ENCODE measurements at places on chromosomes 7 and 10.

DNA sequence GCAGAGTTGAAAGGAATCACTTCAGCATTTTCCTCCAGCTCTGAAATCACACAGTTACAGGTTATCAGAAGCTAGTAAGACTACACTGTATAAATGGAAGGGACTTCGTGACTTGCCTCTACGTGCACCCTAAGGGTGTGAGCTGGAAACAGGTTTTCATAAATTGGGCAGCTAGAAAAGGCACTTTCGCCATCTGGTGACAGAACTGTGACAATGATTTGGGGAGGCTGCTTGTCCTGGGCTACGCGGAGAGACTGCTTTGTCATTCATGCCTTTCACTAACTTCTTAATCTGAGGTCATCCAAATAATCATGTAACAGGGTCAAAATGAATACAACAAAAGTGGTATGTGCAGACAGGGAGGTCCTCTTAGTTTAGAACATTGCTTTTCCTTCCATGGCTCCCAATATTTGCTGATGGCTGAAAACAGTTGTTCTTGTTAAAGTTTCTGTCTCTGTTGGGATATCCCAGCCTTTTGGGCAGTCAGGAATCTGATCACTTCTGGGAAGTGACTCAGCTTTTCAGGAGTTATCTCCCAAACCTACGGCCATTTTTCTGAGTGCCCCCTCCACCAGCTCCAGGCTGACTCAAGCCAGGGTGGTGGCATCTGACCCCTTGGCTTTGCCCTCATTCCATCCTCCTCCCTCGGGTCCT, 17.8 kb downstream of the VWC2 start:
- no peak for DNase-seq

GRCh38 chr10:68576118-68576517, 16.0 kb downstream of the TET1 start:
- DNase-seq = no peak

DNA sequence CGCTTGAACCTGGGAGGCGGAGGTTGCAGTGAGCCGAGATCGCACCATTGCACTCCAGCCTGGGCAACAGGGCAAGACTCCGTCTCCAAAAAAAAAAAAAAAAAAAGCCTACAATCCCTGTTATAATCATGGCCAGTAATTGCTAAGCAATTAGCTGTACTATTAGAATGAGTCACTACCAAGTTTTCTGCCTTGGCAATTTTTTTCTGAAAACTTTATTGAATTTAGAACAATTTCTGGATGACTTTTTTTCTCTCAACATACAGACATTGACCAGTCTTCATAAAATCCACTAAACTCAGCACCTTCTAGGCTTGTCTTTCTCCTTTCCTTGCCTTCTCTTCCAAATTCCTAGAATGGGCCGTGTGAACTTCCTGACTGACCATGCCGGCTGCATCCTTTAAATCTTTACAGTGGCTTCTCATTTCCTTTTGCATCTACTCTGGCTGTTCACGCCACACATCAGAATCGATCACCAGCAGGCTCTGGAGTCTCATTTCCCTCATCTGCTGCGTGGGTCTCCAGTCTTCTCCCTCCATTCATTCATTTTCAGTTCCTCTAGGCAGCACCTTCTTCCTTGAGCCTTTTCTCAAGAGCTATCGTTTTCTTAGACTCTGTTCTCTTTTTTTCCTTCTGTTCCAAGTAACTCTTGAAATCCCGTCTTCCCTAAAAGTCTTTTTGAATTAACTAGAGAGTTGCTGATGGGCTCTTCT, 107.9 kb downstream of the KAT6B start:
- no peak for DNase-seq

GRCh38 chr7:22110227-22110839, 164.6 kb upstream of the CDCA7L start:
- no peak for DNase-seq

DNA sequence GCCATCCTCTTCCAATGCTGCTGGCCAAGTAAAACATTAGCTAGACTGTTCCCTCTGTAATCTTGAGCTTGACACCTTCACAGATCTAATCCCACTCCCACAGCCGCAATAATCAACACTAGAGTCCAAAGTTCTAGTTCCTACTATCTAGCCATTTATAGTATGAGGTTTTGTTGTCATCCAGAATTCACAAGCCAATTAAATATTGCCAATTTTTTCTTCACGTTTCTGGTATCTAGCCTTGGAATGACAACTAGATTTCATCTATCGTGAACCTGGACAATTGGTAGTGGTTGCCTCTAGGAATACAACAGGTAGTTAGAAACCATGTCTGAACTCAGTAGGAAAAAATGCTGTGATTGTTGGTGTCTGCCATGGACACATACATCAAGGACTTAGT, 10.4 kb downstream of the WASL start:
- no peak for DNase-seq

GRCh38 chr10:14020037-14020664, 310.6 kb downstream of the FRMD4A start:
- DNase-seq = no peak

DNA sequence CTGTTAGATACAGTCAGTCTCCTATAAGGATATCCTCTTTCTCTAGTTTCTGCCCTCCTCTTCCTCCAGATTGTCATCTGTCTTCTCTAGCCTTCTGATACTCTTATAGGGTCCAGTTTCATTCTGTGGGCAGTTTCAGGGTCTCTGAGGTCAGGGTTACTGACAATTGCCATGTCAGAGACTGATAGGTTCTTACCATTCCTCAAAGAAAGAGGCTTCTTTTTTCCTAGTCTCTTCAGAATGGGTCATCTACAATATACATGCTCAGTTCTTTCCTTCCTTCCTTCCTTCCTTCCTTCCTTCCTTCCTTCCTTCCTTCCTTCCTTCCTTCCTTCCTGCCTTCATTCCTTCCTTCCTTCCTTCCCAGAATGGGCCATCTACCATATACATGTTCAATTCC, 48.1 kb upstream of the TAS2R16 start:
- no peak for DNase-seq

GRCh38 chr7:94923412-94923811, 16.0 kb downstream of the PPP1R9A start:
- no peak for DNase-seq

DNA sequence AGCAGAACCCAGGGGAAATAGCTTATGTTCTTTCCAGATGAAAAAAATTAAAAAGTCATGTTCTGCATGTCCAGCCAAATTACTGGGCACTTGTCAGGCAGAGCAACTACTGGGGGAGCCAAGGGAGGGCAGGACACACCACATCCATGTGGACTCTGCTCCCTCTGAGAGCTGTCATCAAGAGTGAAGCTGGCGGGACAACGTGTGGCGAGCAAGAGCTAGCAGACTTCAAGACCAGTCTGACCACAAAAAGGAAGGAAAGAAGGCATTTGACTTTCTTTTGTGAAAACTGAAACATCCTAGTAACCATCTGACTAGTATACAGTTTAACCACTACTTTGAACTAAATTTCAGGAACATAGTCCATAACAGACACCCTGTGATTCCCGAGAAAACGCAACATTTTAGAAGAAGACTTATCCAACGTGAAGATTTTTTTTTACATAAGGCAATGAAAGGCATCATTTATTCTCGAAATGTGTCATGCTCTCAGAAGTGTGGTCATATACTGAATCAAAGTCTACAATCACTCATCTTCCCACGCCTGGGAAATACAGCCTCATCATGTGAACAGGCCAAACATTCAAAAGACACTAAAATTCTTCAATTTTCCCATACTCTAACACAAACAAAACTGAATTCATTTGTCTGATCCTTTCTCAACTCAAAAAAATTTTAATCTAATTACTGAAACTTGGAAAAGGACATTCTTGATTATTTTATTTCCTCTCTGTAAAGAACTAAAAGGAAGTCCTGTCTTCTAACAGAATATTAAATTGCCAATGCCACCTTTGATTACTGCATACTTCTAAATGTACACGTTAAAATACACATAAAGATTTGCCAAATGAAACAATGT, 15.5 kb downstream of the CYTH3 start:
- DNase-seq = no peak

DNA sequence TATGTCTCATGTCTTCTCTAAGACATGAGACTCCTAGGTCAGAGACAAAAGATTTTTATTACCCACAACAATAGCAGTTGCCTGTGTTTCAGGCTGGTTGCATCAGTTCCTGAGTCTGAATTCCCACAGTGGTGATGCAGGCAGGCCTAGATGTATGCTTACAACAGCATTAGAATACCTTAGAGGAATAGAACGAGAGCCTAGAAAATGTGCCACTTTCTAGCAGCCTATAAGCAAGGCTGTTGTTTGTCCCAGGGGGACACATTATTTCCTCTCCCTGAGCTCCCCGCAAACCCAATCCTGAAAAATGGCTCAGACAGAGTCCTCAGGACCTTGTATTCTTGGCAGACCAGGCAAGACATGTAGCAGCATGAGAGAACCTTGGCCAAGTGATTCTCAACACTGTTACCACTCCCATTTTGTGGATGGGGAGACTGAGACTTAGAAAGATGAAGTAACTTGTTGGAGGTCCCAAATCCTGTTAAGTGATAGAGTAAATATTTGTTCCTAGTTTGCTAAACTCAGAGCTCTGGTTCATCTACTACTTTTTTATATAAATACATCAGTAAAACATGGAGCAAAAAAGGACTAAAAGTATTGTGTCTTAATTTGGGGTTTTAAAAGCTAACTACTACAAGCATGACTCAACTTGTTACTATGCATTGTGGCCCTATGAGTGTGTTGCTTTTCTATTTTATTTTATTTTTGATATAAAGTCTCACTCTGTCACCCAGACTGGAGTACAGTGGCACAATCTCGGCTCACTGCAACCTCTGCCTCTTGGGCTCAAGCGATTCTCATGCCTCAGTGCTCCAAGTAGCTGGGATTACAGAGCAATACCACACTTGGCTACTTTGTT, 14.2 kb downstream of the VTI1A start:
- DNase-seq = no peak

DNA sequence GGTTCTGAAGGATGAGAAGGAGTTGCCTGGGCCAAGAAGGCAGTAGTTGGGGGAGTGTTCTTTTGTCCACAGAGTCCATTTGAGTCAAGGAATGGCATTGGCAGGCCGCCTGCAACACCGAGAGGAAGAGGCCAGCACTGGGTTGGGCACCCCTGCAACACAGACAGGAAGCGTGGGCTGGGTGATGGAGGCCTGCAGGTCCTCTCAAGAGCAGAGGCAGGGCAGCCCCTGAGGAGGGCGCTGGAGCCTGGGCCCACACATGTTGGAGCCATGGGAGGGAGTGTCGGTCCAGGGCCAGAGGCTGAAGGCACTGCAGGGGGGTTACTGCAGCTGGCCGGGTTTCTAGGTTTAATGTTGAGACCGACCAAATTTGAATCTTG, 137.3 kb downstream of the PTPN20 start:
- no peak for DNase-seq

DNA sequence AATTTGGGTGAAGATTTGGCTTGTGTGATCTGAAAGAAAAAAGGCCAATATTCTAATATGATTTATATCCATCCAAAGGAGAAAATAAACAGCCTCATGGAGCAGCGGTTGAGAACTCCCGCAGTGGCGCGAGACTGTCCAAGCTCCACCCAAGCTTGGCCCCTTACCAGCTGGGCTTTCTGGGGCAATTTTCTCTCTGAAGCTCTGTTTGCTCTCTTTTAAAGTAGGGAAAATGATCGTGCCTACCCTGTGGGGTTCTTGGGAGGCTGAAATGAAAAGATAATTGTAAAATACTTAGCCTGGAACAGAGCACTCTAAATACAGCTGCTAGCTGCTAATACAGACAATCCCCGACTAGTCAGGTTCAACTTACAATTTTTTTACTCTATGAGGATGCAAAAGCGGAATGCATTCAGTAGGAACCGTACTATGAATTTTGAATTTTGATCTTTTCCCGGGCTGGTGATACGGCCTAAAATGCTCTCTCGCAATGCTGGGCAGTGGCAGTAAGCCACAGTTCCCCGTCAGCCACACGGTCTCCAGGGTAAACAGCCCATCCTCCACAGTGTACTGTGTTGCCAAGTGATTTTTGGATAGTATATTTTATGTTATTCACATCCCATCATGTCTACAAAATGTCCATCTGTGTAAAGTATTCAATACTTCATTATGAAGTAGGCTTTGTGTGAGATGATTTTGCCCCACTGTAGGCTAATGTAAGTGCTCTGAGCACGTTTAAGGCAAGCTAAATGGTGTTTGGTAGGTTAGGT, 137.7 kb downstream of the CHN2 start:
- DNase-seq = no peak

DNA sequence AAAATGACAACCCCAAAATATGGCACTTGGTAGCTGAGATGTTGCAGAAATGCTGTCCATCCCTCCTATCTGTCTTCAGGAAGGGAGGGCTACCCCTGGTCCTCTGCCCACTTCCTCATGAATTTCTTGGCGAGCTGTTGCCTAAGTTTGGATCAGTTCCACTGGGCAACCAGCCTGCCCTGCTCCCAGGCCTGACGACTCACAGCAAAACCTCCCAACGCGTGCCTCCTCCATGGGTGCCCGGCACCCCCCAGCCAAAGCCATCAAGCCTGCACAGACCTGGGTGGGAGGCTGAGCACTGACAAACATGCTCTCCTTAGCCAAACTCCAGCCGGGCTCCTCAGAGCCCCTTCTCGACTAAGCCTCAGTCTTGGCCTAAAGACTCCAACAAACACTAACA, 8.9 kb downstream of the VSTM4 start:
- no peak for DNase-seq

GRCh38 chr7:36916116-36916515, 191.8 kb upstream of the AOAH start:
- DNase-seq = no peak

- DNase-seq = no peak
These were observed 764.3 kb downstream of the TYW1 start for GRCh38 chr7:67760971-67761370.

- DNase-seq = no peak
These were observed 408.7 kb downstream of the REEP3 start for GRCh38 chr10:63929831-63930467.

DNA sequence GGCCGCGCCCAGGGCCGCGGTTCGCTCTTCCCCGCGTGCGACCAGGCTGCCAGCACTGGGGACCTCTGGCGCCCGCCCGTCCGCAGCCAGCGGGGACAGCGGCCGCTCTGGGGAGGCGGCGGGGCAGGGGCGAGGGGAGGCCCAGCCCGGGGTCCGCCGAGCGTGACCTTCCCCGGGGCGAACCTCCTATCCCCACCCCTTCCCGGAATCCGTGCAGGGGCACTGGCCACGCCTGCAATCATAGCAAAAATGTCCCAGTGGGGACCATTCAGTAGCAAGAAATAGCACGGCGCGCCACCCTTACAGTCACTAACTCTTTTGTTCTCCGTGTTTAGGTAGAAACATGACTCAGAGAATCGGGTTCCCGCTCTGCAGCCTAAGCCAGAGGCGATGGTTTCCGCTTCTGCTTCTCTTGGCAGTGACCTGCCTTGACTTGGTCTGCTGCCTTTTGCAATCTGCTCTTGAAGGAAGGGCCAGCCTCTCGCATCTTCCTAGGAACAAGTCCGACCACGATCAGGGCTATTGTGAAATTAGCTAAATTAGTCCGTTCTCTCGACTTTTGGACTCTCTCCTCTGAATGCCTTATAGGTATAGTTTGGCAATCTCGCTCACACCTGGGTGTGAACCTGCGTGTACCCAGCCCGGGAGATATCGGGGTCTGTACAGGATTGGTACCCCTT, 79.3 kb upstream of the ACBD5 start:
- no peak for DNase-seq

GRCh38 chr7:31466036-31466435, 47.9 kb upstream of the ITPRID1 start:
- DNase-seq = no peak

Data from cortex of kidney (tissue), 1 donor.